ENCODE measurements at places on chromosomes 1 and 21. TPM values are rescaled to one million over a fixed set of nuclear protein-coding genes. Genes with fewer than 3 reads are reported as not detected.
A peak's percentile ranks its signal among the peaks of the same experiment; 100 is the strongest.

Gene RTCA
- total RNA-seq, result 65.2 TPM

Gene RPTN
- not detected for total RNA-seq

Gene COX20
- 21.3 TPM for total RNA-seq

Gene GUCA2B
- total RNA-seq, result not detected

Gene HNRNPCL2
- total RNA-seq, result not detected

Gene MX1
- total RNA-seq, result 10.9 TPM

Gene RXFP4
- not detected for total RNA-seq

Gene GJC2
- 2.1 TPM for total RNA-seq

Gene BSND
- not detected for total RNA-seq

Gene B3GALT5
- total RNA-seq, result not detected

Gene TNFAIP8L2
- total RNA-seq, result 10.2 TPM

DNA sequence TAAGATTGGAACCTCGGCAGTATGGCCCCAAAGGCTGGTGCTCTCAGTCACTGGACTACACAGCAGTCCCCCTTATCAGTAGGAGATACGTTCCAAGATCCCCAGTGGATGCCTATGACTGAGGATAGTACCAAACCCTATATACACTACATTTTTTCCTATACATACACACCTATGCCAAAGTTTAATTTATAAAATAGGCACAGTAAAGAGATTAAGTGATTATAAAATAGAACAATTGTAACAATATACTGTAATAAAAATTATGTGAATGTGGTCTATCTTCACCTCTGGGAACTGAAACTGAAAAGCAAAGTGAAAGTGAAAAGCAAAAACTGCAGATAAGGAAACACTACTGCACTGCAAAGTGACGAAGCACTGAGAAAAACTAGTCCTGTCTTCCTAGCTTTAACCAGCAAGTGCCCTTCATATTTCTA, 96.8 kb downstream of the INTS7 start:
- no peaks in the 10 kb centered on the region for H3K36me3 ChIP-seq
- peak overlapping the region; percentile 67 for H3K4me3 ChIP-seq
- no peak for DNase-seq
- no peaks in the 10 kb centered on the region for H3K27me3 ChIP-seq

- H3K36me3 ChIP-seq, result no peaks in the 10 kb centered on the region
- no peaks in the 10 kb centered on the region for H3K4me1 ChIP-seq
- H3K27ac ChIP-seq, result no peak overlapping the region
- H3K27me3 ChIP-seq, result no peaks in the 10 kb centered on the region
These were observed 118.7 kb upstream of the PPM1J start for GRCh38 chr1:112833806-112834205.

- no peak overlapping the region for H3K4me3 ChIP-seq
- no peaks in the 10 kb centered on the region for H3K4me1 ChIP-seq
- DNase-seq, result no peak
- H3K27ac ChIP-seq, result no peak overlapping the region
- H3K36me3 ChIP-seq, result no peaks in the 10 kb centered on the region
These were observed 3.4 kb downstream of the LACTBL1 start for GRCh38 chr1:22969304-22969709.

DNA sequence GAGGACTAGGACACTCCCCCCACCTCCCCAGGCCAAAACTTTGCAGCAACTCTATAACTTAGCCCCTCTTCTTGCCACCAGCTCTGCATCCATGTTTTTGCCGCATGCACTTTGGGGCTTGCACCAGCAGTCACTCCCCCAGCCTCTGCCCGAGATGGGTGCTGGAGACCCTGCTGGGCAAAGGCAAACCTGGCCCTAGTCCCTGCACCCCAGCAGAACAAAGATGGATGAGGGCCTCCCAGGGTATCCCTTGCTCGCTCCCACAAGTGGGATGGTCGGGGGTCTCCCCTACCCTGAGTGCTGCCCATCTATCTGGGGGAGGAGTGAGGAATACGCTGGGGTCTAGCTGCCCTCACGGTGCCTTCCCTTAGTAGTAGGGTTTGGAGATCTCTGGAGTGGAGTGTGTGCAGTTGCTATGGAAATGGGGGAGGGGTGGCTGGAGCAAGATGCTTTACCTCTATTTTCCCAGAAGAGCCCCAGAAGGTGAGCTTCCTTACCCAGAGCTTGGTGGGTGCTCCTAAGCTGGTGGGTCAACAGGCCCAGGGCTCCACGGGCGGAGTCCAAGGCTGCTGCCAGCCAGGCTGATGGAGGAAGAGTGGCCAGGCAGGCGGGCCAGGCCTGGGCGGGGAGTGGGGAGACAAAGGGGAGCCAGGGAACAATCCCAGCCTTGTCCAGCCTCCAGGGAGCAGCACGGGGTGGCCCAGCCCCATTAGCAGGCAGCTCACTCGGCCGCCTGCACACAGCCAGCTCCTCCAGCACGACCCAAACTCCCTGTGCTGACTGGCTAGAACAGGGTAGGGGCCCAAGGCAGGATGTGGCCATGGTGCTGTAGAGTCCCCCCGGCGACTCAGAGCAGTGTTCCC, at the start of gene PAQR6:
Gene PAQR6 (minus strand): TSS at position 597 of the 863 bp plus-strand sequence. CDS start 1,325 bp downstream, outside the sequence.
- H3K4me1 ChIP-seq, result peaks cover 13% of the 10 kb centered on the region
- DNase-seq, result no peak
- no peaks in the 10 kb centered on the region for H3K27me3 ChIP-seq
- peaks cover 2% of the 10 kb centered on the region for H3K36me3 ChIP-seq

DNA sequence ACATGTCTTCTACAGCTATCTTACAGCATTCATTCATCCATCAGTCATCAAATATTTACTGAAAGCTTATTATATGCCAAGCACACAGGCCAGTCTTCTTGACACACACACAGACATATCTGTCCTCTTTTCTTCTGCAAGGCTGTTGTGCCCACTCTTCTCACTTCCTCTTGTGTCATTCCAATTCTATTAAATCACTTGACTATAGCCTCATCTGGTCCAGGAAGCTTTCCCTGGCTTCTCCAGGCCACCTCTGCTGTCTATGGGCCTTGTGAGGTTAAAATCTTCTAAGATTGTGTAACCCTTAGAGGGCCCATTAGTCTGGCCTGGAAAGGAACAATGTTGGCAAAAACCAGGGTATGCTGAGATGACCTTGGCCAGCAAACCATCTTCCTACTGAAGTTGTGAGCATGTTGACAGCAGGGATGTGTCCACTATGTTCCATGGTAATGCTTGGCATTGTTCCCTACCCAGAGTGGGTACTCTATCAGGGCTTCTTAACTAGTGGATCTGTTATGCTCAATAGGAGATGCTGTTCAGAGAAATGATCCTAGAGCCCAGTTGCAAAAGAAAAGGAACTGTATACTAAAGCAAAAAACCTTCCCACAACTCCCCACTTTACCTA, 5.3 kb downstream of the TRAF3IP3 start:
- H3K36me3 ChIP-seq, result peaks cover 57% of the 10 kb centered on the region
- H3K27me3 ChIP-seq, result no peaks in the 10 kb centered on the region
- H3K4me3 ChIP-seq, result peak overlapping the region; percentile 35
- H3K4me1 ChIP-seq, result peaks cover 57% of the 10 kb centered on the region
- no peak for DNase-seq
- peak overlapping the region; percentile 96 for H3K27ac ChIP-seq

DNA sequence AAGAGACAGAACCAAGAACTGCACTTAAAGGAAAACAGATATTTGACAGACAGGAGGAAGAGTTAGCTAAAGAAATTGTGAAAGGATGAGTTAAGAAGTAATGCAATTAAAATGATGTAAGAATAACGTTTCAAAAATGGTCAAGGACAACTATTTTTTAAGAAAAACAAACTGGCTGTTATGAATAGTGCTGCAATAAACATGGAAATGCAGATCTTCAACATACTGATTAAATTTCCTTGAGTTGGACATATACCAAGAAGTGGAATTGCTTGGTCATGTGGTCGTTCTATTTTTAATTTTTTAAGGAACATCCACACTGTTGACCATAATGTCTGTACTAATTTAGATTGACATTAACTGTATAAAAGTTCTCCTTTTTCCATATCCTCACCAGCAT, 23.1 kb upstream of the PHTF1 start:
- DNase-seq, result no peak
- H3K4me3 ChIP-seq, result no peak overlapping the region
- no peaks in the 10 kb centered on the region for H3K27me3 ChIP-seq

- no peaks in the 10 kb centered on the region for H3K4me1 ChIP-seq
- no peaks in the 10 kb centered on the region for H3K27me3 ChIP-seq
- peaks cover 6% of the 10 kb centered on the region for H3K36me3 ChIP-seq
- DNase-seq, result no peak
These were observed 713.8 kb downstream of the KCNT2 start for GRCh38 chr1:195894411-195894810.

DNA sequence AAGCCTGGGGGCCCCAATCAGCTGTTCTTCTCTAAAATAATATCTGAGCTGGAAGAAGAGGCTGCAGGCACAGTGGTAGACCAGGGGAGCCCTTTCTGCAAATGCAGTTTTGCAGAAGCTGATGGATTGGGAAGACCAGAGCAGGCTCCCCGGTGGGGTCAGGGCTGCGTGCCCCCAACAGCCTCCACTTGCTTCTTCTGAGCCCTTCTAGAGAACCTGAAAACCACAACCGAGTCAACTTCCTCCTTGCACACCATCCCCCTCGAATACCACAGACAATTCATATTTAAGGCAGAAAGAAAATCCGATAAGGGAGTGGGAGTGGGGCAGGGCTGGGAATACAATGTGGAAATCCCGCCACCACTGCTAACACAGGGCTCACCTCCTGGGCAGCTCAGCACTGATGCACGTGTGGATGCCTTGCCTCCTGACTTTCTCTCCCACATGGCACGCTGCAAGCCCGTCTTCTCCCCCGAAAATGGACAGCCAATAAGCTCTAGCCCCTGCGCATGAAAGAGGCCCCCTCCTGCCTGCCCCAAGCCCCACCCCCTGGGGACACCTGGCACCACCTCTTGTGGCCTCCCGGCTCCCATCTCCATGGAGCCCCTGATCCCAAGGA, 25.4 kb upstream of the ALDH4A1 start:
- H3K36me3 ChIP-seq, result peaks cover 6% of the 10 kb centered on the region
- H3K4me1 ChIP-seq, result peaks cover 54% of the 10 kb centered on the region
- peak overlapping the region; percentile 90 for H3K4me3 ChIP-seq
- H3K27me3 ChIP-seq, result no peaks in the 10 kb centered on the region
- no peak for DNase-seq

- H3K27me3 ChIP-seq, result peaks cover 14% of the 10 kb centered on the region
- peaks cover 22% of the 10 kb centered on the region for H3K4me1 ChIP-seq
- no peak overlapping the region for H3K27ac ChIP-seq
- H3K4me3 ChIP-seq, result no peak overlapping the region
These were observed 3.1 kb upstream of the DNAJC11 start for GRCh38 chr1:6704746-6705145.

DNA sequence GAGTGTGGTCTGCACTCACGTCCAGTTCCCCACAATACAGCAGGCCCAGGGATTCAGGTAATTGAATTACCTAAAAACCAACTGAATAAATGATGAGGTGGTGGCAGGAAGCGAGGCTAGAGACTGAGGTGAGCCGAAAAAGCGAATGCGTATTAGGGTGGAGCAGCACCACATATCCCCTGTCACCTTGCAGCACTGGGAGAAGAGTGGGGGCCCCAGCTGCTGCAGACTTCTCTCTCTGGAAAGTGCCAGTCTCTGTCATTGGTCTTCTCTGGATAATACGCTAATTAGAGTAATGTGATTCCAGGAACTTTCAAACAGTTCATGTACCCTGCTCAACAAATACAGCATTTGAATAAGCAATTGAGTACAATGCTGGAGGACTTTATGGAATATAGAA, 199.0 kb downstream of the RPS6KC1 start:
- no peaks in the 10 kb centered on the region for H3K36me3 ChIP-seq
- H3K4me1 ChIP-seq, result no peaks in the 10 kb centered on the region
- no peak overlapping the region for H3K27ac ChIP-seq
- no peak for DNase-seq
- H3K4me3 ChIP-seq, result no peak overlapping the region

GRCh38 chr1:188669728-188670382, 1807.8 kb downstream of the BRINP3 start:
- no peak overlapping the region for H3K4me3 ChIP-seq
- no peaks in the 10 kb centered on the region for H3K27me3 ChIP-seq
- DNase-seq, result no peak
- no peaks in the 10 kb centered on the region for H3K4me1 ChIP-seq
- peaks cover 16% of the 10 kb centered on the region for H3K36me3 ChIP-seq

GRCh38 chr1:57770772-57771171, 346.9 kb upstream of the DAB1 start:
- no peaks in the 10 kb centered on the region for H3K36me3 ChIP-seq
- H3K4me3 ChIP-seq, result no peak overlapping the region
- peaks cover 9% of the 10 kb centered on the region for H3K27me3 ChIP-seq
- H3K27ac ChIP-seq, result no peak overlapping the region

- no peaks in the 10 kb centered on the region for H3K4me1 ChIP-seq
- H3K36me3 ChIP-seq, result no peaks in the 10 kb centered on the region
- no peak for DNase-seq
- no peaks in the 10 kb centered on the region for H3K27me3 ChIP-seq
These were observed 12.5 kb downstream of the IQGAP3 start for GRCh38 chr1:156559797-156560385.

- H3K27ac ChIP-seq, result no peak overlapping the region
- no peaks in the 10 kb centered on the region for H3K27me3 ChIP-seq
- H3K4me1 ChIP-seq, result no peaks in the 10 kb centered on the region
- DNase-seq, result no peak
- H3K4me3 ChIP-seq, result no peak overlapping the region
These were observed 239.4 kb downstream of the PLPP3 start for GRCh38 chr1:56339786-56340465.

DNA sequence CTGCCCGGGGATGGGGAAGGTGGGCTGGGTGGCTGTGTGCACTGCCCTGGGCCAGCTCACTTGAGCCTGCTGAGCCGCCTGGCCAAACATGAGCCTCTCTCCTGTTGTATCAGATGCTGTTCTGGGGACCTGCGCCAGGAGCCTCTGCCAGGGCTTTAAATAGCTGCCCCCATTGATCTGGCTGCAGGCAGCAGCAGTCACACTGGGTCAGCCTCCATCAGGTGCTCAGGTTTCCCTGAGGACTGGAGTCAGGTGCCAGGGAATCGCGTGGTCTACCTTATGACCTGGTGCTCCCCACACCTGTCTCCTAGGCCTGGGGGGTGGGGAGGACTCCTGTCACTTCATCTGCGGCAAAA, 700 bp upstream of the CCDC28B start:
- DNase-seq, result no peak
- peaks cover 39% of the 10 kb centered on the region for H3K4me1 ChIP-seq
- peak overlapping the region; percentile 95 for H3K4me3 ChIP-seq
- H3K27ac ChIP-seq, result peak overlapping the region; percentile 94
- peaks cover 10% of the 10 kb centered on the region for H3K36me3 ChIP-seq

All from natural killer cell treated with Interleukin-12 subunit alpha and Interleukin-12 subunit beta and Interleukin-15 and Interleukin-18, amount 100 ng/mL, for 72 hours (primary cell).